ENCODE measurements at places on chromosomes 16 and 17.

- no peak for DNase-seq
These were observed 459.9 kb upstream of the EEF2KMT start for GRCh38 chr16:5557448-5557847.

- DNase-seq: no peak
These were observed 70.5 kb downstream of the NDEL1 start for GRCh38 chr17:8506145-8506544.

DNA sequence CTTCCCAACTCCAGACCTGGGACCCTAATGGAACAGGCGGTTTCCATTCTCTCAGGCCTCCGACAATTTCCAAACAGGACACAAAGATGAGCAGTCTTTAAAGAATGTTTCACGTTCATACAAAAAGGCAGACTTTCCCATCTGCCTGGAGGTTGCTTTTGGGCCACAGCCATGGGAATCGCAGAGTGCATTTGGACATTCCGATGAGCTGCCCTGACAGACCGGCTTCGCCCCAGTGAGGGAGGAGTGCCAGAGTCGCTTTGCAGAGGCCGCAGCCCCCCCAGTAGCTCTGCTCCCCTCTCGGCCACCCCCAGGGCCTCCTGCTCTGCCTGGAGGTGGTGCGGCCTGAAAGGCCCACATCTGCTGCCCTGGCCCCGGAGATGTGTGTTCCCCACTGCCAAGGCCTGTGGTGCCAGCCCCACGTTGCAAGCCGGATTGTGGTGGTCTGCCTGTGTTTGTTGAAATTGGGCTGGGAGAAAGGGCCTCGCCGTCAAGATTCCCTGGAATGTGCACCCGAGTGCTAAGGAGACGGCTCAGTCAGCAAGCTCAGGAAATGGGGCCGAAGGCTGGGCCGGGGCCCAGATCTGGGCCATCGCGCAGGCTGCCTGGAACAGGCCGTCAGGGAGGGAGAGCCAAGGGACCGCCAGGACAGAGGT, 89.8 kb downstream of the C16orf95 start:
- DNase-seq: no peak

DNA sequence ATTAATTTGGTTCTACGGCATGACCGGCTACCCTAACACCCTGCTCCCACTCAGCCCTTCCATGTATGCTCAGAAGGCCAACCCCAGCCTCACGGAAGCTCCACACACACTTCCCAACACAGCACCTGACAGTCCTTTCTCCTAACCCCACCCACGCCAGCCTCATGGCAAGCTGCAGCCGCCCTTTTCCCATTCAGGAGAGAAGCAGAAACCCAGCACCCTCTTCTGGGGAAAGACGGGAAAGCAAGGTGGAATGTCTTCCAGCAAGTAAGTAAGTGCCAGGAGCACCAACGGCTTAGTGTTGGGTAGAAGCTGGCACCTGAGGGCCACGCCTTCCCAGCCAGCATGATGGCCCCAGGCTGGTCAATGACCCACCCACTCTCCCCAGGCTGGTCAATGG, 32.1 kb downstream of the ABR start:
- no peak for DNase-seq

DNA sequence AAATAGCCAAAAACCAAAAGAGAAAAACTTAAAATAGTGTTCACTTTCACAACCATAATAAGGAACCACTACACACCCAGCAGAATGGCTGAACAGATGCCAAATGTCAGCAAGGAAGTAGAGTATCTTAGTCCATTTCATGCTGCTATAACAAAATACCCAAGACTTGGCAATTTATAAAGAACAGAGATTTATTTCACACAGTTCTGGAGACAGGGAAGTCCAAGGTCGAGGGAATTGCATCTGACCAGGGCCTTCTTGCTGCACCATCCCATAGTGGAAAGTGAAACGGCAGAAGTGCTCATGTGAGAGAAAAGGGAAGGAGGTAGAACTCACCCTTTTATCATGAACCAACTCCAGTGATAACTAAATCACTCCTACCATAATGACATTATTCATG, 33.8 kb upstream of the CCL22 start:
- no peak for DNase-seq

- no peak for DNase-seq
These were observed 6.9 kb upstream of the SLC13A2 start for GRCh38 chr17:28466521-28467048.

GRCh38 chr16:83138976-83139690, 512.4 kb downstream of the CDH13 start:
- no peak for DNase-seq

DNA sequence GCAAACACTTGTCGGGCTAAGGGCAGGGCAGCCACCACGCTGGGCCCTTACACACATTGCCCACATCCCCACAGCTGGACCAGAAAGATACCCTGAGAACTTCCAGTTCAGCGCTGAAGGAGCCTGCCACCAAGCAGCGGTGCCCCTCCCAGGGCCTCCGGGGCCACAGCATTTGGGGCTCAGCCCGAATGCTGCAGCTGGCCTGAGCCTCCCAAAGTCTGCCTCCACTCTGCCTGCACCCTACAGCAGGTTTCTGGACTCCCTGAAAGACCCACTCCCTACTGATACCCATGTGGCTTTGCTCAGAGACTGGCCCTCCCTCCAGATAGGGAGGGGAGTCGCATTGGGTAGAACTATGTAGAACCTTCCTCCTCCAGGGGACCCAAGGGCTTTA, 1.5 kb downstream of the MCRIP1 start:
- no peak for DNase-seq

DNA sequence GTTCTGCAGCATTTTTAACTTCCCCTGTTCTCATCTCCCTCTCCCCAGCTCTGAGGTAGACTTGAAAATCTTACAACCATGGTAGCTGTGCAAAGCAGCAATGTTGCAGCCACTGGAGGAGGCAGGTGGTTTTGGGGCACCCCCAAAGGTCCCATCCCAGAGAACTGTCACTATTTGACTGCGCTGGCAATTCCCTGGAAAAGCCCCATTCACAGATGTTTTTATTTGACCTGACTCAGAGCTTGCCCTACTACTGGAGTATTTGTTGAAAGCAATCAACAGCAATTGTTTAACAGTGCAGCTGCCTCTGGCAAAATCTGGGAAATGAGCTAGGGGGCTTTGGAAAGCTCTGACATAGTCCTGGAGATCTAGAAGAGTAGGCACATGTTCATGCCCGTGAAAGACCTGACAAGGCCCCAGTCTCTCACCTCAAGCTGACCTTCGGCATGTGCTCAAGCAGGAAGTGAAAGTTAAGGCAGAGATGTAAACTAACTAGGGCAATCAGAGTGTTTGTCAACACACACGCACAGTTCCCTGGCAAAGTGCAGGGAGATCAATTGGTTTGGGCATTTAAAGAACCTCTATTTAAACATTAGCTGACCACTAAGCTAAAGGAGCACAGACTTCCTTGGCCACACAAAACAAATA, 19.7 kb upstream of the PIK3R5 start:
- no peak for DNase-seq

DNA sequence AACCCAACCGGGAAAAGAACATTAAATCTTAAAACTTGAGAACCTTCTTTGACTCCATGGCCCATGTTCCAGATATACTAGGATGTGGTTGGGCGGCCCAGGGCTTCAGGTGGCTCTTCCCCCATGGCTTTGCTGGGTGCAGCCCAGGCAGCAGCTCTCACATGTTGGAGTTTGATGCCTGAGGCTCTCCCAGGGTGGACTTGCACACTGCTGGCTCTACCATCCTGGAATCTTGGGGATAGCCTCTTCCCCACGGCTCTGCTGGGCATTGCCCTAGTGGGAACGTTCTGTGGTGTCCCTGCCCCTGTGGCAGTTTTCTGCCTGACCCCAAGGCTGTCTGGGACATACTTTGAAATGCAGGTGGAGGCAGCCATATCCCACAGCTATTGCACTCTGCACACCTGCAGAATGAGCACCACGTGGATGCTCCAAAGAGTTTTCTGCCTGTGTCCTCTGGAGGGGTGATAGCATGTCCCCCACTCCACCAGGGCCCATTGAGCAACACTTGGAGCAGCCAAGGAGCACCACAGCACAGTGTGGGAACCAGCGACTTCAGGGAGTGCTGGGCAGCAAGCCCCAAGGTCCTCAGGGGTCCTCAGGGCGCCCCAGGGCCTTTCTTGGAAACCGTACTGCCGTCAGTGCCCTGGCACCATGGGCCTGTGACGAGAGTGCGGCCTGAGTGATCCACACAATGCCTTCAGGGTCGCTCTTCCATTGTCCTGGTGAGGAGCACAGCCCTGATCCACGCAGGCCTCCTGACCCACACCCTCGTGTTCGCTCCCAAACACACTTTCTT, 70.8 kb downstream of the GOSR1 start:
- no peak for DNase-seq

GRCh38 chr17:7258731-7259554, 3.3 kb downstream of the CLDN7 start:
- no peak for DNase-seq

- DNase-seq: no peak
These were observed 531 bp upstream of the HASPIN start for GRCh38 chr17:3723188-3723555.

DNA sequence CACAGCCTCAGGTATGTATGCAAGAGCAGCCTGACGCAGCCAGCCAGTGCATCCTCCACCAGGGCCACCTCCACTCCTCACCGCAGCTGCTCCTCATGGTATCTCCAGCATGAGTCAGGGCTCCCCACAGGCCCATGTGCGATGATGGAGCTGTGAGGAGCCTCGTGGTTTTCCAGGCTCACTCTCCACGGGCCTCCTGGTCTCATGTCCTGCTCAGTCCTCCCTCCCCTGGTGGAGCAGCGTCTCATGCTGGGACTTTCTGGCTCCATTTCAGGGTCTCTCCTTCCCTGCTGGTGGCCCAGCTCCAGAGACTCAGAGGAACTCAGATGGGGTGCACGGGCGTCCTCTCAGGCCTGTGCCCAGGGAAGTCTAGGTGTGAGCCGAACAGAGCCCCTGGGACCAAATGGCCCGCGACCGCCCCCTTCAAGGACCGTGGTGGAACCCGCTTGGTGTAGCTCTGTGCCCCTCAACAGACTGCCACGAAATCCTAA, 70.4 kb downstream of the METRNL start:
- no peak for DNase-seq

GRCh38 chr17:45369421-45369820, 52.6 kb upstream of the MAP3K14 start:
- no peak for DNase-seq

DNA sequence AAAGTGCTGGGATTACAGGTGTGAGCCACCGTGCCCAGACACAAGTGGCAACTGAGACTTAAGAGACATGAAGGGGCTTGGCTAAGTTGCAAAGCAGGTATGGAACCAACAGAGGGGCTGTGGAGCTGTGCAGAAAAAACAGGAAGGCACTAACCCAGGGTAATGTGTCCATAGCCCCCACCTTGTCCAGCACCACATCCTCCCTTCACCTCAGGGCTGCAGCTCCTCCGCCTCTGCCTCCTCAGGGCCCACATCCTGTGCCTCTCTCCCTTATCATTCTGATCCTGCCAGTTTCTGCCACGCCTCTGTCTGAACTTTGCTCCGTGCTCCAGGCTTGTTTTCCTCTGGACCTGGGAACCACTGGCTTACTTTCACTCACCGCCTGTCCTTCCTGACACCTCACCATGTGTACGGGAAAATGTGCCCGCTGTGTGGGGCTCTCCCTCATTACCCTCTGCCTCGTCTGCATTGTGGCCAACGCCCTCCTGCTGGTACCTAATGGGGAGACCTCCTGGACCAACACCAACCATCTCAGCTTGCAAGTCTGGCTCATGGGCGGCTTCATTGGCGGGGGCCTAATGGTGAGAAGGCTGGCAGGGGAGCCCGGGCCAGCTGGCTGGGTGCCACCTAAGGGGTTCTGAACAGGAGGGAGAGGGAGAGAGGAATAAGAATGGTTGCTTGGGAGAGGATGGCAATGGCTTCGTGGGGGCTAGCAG, at the start of gene TM4SF5:
Gene TM4SF5 (plus strand): TSS at position 368 of the 716 bp plus-strand sequence. CDS start 37 bp downstream, at position 405.
- DNase-seq: no peak

DNA sequence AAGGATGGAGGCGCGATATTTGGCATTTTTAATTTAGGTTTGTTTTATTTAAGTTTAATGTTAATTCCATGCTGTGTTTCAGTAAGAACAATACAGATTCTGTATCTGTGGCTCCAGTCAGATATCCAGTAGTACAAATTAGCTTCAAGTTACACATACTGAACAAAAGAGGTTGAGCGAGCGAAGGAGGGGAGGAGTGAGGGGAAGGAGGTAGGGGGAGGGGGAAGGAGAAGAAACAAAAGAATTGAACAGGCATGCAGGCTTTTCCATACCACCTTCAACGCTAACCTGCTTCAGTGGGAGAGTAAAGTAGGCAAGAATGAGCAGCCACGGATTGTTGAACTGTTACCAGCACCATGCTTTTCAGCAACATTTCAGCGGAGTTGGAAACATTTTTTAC, 55.5 kb downstream of the YWHAE start:
- no peak for DNase-seq

GRCh38 chr16:13377143-13377542, 475.7 kb downstream of the SHISA9 start:
- DNase-seq: no peak

DNA sequence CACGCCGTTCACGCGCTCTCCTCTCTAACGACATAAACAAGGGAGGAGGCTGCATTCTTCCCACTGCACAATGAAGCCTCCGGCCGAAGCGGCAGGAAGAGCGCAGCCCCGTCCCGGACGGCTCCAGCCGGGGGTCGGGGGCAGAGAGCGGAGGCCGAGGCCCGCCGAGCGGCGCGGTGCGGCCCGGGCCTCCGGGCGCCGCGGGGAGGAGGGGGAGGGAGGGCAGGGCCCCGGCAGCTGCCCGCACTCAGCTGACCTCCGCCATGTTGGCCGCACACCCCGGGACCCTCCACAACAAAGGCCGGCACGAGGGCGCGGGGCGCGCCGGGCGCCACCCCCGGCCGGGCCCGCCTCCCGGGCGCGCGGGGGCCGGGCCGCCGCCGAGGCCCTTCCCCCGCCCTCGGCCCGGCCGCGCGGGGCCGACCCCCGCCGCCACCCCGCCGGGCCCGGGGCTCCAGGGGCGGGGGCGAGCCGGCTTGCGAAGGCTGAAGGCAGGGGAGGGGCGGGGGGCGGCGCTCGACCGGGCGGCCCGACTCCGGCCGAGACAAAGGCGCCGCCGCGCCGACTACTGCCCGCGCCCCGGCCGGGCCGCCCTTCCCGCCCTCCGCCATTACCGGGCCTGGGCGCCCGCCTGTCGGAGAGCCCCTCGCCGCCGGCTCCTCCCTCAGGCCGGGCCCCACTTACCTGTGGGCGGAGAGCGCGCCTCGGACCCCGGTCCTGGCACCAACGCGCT, 527 bp downstream of the SIAH1 start:
- DNase-seq: no peak

- DNase-seq: no peak
These were observed 35.5 kb downstream of the UBN1 start for GRCh38 chr16:4882633-4883285.

GRCh38 chr16:9417898-9418297, 326.5 kb downstream of the HAPSTR1 start:
- DNase-seq: no peak

DNA sequence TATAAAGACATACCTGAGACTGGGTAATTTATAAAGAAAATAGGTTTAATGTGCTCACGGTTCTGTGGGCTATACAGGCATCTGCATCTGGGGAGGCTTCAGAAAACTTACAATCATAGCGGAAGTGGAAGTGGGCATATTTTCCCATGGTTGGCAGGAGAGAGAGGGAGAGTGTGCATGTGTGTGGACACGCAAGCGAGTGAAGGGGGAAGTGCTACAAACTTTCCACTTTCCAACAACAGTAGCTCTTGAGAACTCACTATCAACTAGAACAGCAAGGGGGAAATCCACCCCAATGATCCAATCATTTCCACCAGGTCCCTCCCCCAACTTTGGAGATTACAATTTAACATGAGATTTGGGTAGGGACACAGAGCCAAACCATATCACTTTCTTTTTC, 11.1 kb downstream of the TAOK1 start:
- DNase-seq: no peak

GRCh38 chr17:65134035-65134434, 3.1 kb upstream of the RGS9 start:
- no peak for DNase-seq

All from activated T-cell treated with anti-CD3 and anti-CD28 coated beads for 4 hours (primary cell).